ENCODE measurements at places on chromosomes 5 and 9. TPM values are rescaled to one million over a fixed set of nuclear protein-coding genes. Genes with fewer than 3 reads are reported as not detected.

The FAM219A gene
- 15.7 TPM for total RNA-seq

The FOXD4 gene
- 0.33 TPM for total RNA-seq

The MXD3 gene
- total RNA-seq: 16.8 TPM

The ERMP1 gene
- 19.6 TPM for total RNA-seq

The CNTLN gene
- 6.0 TPM for total RNA-seq

The LCP2 gene
- total RNA-seq: not detected

The TICAM2 gene
- 1.6 TPM for total RNA-seq

The TNC gene
- 0.43 TPM for total RNA-seq

The IFNK gene
- total RNA-seq: not detected

The PRRX2 gene
- 9.5 TPM for total RNA-seq

The GFRA3 gene
- not detected for total RNA-seq

The PCDHA9 gene
- total RNA-seq: not detected

The KIAA1191 gene
- total RNA-seq: 78.9 TPM

The SLCO4C1 gene
- total RNA-seq: not detected

The EMB gene
- total RNA-seq: 6.4 TPM

The RNF183 gene
- total RNA-seq: not detected

The SLC6A7 gene
- 0.05 TPM for total RNA-seq

The SMIM33 gene
- not detected for total RNA-seq

The ZNF484 gene
- 2.0 TPM for total RNA-seq

The C5orf52 gene
- total RNA-seq: not detected

The FGF1 gene
- 0.25 TPM for total RNA-seq

The OMD gene
- total RNA-seq: not detected

The STX17 gene
- total RNA-seq: 9.0 TPM

The STC2 gene
- 35.0 TPM for total RNA-seq

The LCN1 gene
- not detected for total RNA-seq

The ANKRD34B gene
- 0.16 TPM for total RNA-seq

The SPATA6L gene
- 2.5 TPM for total RNA-seq

The LOX gene
- 2.0 TPM for total RNA-seq

The FAM153A gene
- not detected for total RNA-seq

The GABRA1 gene
- total RNA-seq: not detected

The PPP2R2B gene
- total RNA-seq: 0.12 TPM

The SLC34A3 gene
- total RNA-seq: 0.28 TPM

The ITGA2 gene
- total RNA-seq: 10.4 TPM

The URM1 gene
- 87.6 TPM for total RNA-seq

The NR2F1 gene
- total RNA-seq: 4.8 TPM

The IGFBPL1 gene
- total RNA-seq: 2.6 TPM

The ISL1 gene
- total RNA-seq: not detected

The GRXCR2 gene
- total RNA-seq: not detected

The PCDHGA6 gene
- total RNA-seq: 0.24 TPM

The CDKN2B-AS1 gene
- total RNA-seq: not detected

Data from A549 treated with Mapracorat at 1 μM for 4 hours (cell line).